ENCODE measurements at places on chromosomes 4 and X. TPM values are rescaled to one million over a fixed set of nuclear protein-coding genes. Genes with fewer than 3 reads are reported as not detected.
A peak's percentile ranks its signal among the peaks of the same experiment; 100 is the strongest.

GRCh38 chrX:105018865-105019264, 201.6 kb downstream of the TEX13A start:
- peak; percentile 5 for DNase-seq

GRCh38 chr4:102344520-102344953, 745 bp downstream of the SLC39A8 start:
- DNase-seq = peak; percentile 64

DNA sequence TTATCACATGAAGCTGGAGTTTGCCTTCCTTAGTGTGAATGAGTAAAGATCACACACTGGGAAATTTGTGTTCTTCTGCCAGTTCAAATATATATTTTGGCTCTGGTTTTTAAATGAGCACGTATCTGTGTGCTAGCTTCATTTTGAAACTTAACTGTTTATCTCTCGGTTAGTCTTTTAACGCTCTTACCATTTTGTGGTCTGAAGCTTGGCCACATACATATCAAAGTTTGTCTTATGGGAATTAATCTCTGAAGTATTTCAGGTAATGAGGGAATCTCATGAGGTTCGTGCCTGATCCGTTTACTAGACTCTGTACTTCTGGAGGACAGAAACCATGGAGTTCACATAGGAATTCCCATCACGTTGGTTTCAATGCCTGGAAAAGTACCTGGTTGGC, 13.8 kb downstream of the ATP10D start:
- DNase-seq = no peak

- no peak for DNase-seq
Measured at GRCh38 chrX:46561824-46562657, 11.5 kb upstream of the CHST7 start.

- DNase-seq = peak; percentile 61
Measured at GRCh38 chr4:56181140-56181953, 205.9 kb downstream of the AASDH start.

DNA sequence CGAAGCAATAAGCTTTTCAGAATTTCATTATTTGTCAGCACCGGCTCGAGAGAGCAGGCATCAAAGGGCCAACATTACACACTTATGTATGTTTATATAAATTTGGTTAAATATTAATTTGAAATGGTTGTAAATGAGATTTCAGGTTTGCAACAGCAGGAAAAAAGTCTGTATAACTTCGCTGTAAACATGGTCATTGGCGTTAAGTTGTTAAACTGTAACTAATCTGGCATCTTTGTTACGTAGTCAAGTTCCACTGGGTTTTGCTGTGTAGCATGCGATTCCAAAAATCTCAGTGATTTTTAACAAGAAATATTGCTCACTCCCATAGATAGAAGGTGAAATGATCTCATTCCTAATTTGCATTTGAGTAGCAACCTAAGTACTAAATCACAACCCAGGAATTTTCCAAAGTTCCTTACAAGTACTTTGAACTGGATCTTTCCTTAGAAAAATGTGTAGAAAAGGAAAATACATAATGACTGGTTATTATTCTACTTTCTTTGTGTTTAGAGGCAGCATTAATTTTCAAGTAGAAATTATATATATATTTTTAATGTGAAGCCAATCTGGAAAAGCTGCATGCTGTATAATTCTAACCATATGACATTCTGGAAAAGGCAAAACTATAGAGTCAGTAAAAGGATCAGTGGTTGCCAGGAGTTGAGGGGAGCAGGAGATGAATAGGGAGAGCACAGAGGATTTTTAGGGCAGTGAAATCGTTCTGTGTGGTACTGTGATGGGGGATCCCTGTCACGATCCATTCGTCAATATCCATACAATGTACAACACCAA, 222.1 kb downstream of the CBR4 start:
- DNase-seq = peak; percentile 80

DNA sequence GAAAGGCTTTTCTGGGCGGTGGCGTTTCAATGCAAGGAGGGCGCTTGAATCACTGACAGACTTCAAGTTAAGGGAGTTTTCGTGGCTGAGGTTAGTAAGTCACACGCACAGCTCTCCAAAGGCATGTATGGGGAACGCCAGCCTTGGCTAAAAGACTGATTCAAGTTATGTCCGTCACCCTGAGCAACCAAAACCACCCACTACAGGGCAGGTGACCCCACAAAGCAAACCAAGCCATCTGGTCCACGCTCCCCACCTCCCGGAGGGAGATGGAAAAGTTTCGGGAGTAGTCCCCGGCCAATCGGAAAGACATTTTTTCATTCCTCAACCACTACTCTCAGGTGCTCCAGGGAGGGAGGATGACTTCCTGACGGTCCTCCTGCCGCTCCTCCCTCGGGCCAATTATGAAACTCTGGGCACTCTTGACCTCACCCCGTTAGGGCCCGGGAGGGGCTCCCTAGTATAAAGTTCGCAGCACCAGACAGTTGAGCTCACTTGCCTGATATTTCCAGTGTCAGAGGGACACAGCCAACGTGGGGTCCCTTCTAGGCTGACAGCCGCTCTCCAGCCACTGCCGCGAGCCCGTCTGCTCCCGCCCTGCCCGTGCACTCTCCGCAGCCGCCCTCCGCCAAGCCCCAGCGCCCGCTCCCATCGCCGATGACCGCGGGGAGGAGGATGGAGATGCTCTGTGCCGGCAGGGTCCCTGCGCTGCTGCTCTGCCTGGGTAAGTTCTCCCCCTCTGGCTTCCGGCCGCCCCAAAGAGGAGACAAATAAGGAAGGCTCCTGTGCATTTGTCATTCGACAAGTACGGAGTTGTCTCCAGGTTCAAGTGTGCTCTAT, at the start of gene EREG:
Gene EREG (plus strand): TSS at position 494 of the 840 bp plus-strand sequence. CDS start 164 bp downstream, at position 658.
- DNase-seq = peak; percentile 34

GRCh38 chr4:88737307-88737941, 39.8 kb upstream of the NAP1L5 start:
- DNase-seq = peak; percentile 80

- DNase-seq = no peak
Measured at GRCh38 chr4:152041295-152041694, 280.5 kb upstream of the GATB start.

DNA sequence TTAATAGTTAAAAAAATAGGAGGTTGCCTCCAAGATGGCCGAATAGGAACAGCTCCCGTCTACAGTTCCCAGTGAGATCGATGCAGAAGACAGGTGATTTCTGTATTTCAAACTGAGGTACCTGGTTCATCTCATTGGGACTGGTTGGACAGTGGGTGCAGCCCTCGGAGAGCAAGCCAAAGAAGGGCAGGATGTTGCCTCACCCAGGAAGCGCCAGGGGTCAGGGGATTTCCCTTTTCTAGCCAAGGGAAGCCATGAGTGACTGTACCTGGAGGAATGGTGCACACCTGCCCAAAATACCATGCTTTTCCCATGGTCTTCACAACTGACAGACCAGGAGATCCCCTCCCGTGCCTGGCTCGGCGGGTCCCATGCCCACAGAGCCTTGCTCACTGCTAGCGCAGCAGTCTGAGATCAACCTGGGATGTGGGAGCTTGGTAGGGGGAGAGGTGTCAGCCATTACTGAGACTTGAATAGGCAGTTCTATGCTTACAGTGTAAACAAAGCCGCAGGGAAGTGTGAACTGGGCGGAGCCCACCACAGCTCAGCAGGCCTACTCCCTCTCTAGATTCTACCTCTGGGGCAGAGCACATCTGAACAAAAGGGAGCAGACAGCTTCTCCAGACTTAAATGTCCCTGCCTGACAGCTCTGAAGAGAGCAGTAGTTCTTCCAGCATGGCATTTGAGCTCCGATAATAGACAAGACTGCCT, 47.5 kb downstream of the PPA2 start:
- no peak for DNase-seq

GRCh38 chr4:82801910-82802521, 3.4 kb upstream of the SCD5 start:
- DNase-seq = peak; percentile 67

Gene CYBB
- total RNA-seq = 19.3 TPM

Gene LEF1
- total RNA-seq = 3.4 TPM

Gene PITX2
- total RNA-seq = 23.4 TPM

Gene AMBN
- not detected for total RNA-seq

Gene TMPRSS11D
- not detected for total RNA-seq

Gene CDKN2AIP
- 11.1 TPM for total RNA-seq

Gene TCEAL6
- not detected for total RNA-seq

Gene CRMP1
- 6.9 TPM for total RNA-seq
